ENCODE measurements at places on chromosomes 2 and 18.

DNA sequence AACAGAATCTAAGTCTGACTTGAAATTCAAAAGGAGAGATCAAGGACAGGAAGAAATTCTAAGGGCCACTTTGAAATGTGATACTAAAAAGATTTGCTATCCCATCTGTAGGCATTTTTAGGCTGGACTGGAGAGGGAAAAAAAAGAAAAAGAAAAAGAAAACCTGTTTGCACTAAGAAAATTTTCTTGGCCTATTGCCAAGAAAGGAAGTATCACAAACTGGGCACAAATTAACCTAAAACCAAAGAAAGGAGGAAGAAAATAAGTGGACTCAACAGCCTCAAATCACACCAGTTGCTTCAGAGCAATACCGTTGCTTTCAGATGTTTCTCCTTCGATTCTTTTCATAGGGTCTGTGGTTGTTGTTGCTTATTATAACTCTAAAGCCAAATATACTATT is 287.9 kb upstream of the VRK2 start:
- no peak for DNase-seq

- DNase-seq, result no peak
These were observed 249.4 kb upstream of the KLHL29 start for GRCh38 chr2:23135481-23136100.

DNA sequence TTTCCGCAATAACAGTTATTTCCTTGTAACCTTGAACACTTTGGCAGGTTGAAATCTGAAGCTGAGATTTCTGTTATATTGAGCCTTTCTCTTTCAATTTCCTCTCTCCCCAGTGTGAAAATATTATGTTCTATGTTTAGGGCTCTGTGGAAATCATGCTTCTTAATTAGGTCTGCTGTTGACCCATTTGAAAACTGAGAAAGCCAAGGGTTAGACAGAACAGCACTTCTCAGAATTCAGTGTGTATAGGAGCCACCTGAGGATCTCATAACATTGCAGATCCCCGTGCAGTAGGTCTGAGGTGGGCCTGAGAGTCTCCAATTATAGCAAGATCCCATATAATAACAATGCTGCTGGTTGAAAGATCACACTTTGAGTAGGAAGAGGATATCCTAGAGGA is 230.2 kb upstream of the NT5C1B start:
- DNase-seq, result no peak

GRCh38 chr18:44041553-44041952 is 639.1 kb upstream of the SETBP1 start:
- no peak for DNase-seq

DNA sequence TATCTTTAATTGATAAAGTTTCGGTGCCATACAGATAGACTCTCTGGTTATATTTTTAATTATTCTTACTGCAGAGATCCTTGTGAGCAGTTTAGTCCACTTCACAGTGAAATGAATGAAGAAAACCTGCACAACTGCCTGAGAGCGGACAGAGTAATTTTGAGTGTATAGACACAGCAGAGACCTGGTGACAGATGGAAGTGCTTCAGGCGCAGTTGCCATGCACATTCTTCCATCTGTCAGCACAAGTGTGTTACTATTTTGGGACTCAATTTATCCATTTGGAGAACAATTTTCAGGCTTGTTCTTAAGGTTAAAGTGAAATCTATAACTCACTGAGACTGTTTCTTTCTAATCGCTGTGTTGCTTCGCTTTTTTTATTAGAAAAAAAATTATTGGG is 147.8 kb upstream of the SPHKAP start:
- no peak for DNase-seq

DNA sequence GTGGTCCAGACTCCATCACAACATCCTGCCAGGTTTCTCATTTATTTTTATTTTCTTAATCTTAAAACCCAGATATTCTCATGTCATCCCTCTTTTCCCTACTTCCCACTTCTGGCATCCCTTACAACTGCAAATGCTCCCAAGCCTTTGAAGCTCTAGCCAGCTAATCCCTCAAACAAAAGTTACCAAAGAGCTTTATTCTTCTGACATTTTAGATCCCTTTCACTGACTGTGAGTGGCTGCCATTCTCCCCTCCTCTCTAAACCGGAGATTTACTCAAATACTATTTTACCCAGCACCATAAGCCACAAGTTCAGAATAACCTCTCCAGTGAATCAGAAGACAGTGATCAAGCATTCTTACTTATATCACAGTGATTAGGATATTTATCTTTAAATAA is 569.0 kb upstream of the SYT4 start:
- DNase-seq, result no peak

DNA sequence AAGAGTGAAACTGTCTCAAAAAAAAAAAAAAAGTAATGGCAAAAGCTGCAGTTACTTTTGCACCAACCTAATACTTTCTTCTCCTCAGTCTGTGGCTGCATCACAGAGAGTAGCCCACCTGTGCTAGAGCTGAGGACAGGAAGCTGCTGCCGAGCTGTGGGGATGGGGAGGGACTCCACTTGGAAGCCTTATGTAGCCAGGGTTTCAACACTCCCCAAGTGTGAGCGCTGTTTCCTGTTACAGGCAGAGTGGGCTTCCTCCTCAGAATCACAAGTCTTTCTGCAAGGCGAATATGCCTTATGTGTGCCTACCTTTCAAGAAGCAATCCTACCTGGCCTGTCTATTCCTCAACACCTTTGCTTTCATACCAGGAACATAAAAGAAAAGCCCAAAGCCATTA is 36.3 kb upstream of the CYP27C1 start:
- no peak for DNase-seq

DNA sequence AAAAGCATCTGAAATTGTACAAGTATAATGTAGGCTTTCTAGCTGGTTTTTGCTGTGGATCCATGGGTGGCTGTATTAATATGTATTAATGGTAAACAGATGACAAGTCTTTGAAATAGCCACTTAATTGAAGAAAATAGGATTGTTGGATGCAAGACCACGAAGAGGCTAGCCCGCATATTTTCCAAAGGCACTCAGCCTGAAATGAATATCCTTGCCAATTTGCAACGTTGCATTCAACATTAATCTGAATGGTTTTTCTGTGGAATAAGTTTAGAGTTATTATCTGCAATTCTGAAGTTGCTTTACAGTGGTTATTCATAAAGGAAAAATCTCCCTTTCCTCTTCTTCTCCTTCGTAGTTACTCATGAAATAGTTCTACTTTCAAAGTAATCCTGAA is 86.2 kb upstream of the SPATS2L start:
- DNase-seq, result no peak

- no peak for DNase-seq
These were observed 92.5 kb downstream of the HAUS1 start for GRCh38 chr18:46196627-46197243.

- DNase-seq, result no peak
These were observed 119.7 kb downstream of the METTL4 start for GRCh38 chr18:2451556-2451955.

- DNase-seq, result no peak
These were observed 20.6 kb upstream of the HAAO start for GRCh38 chr2:42812899-42813479.

- DNase-seq, result no peak
These were observed 5.4 kb downstream of the MARCHF4 start for GRCh38 chr2:216366777-216367471.

DNA sequence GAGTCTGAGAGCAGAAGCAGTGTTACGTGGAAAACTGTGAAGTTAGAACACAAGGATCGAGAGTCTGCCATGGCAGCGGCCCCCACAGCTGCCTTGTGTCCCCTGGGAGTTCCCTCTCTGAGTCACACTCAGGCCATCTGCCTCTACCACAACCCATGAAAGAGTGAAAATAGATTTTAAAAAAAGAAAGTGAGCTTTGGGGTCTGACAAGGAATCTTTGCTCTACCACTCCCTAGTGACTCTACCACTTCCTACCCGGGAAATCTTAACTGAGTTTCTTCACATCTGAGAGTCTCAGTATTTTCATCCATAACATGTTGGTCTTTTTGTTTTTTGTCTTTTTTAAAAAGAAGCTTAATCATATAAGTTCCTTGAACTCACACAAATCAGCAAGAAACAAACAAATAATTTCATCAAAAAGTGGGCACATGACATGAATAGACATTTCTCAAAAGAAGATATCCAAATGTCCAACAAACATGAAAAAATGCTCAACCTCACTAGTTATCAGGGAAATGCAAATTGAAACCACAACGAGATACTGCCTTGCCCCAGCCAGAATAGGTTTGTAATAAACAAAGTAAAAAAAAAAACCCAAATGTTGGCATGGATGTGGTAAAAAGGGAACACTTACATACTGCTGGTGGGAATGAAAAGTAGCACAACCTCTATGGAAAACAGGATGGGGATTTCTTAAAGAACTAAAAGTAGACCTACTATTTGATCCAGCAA is 2.4 kb upstream of the MSGN1 start:
- DNase-seq, result no peak

DNA sequence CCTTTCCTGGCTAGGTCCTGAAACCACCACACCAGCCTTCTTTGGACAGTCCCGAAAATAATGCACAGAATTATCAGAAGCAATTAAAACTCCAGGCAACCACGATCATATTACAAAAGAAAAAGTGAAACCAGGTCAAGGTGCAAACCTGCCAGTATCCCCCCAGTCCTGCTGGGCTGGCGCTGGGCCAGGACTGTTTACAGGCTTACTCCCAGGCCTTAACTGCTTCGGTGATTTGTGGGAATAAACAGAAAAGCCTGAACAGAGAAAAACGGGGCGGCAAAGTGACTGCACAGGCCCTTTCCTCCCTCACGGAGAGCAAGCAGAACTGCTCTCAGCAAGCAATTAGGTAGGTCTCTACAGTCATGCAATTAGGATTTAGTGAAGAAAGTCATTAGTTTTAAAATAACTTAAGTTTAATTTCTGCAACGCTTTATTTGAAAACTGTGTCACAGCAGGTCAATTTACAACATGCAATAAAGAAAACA is 1.3 kb downstream of the HDAC4 start:
- DNase-seq, result no peak

- no peak for DNase-seq
These were observed 97.3 kb upstream of the RGPD4 start for GRCh38 chr2:107729440-107729839.

DNA sequence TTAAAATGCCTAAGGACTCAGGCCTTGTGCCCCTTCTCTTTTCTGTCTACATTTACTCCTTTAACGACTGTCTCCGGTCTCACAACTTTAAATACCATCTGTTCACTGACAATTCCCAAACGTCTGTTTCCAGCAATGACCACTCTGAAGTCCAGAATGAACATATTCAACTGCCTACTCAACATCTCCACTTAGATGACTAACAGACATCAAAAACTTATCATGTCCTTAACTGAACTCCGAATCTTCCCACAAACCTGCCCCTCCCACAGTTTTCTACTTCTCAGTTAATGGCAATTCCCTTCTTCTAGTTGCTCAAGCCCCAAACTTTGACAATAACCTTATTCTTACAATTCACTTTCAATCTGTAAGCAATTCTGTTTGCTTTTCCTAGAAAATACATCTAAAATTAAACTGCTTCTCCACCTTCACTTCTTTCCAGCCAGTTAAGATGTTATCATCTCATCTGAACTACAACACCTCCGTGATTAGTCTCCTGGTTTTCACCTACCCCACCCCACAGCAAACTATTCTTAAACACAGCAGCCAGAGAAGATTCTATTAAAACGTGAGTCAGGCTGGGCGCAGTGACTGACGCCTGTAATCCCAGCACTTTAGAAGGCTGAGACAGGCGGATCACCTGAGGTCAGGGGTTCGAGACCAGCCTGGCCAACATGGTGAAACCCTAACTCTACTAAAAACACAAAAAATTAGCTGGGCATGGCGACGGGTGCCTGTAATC is 2.8 kb downstream of the C1D start:
- no peak for DNase-seq

DNA sequence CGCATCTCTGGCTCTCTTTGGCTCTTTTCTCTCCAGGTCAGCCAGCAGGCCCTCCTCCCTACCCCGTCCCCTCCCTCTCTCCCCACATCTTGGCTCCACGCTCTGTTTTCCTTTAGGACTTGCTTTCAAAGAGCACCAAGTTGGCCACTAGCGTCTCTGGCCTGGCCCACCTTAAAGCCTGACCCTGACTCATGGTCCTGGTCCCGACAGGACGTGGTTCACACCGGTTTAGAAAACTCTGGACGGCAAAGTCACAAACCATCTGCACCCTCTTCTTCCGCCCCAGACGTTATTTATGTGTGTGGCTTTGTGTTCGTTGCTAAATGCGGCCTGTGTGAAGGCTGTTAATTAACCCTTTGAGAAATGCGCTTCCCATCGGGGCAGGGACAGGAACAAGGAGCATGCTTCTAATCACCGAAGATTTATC is 169.0 kb upstream of the HAAO start:
- DNase-seq, result no peak

- DNase-seq, result peak; percentile 22
These were observed 137.6 kb upstream of the ID2 start for GRCh38 chr2:8544171-8544785.

GRCh38 chr2:30862054-30862651 is 54.9 kb upstream of the CAPN13 start:
- no peak for DNase-seq

GRCh38 chr2:143717053-143717452 is 587.8 kb downstream of the ARHGAP15 start:
- DNase-seq, result no peak

DNA sequence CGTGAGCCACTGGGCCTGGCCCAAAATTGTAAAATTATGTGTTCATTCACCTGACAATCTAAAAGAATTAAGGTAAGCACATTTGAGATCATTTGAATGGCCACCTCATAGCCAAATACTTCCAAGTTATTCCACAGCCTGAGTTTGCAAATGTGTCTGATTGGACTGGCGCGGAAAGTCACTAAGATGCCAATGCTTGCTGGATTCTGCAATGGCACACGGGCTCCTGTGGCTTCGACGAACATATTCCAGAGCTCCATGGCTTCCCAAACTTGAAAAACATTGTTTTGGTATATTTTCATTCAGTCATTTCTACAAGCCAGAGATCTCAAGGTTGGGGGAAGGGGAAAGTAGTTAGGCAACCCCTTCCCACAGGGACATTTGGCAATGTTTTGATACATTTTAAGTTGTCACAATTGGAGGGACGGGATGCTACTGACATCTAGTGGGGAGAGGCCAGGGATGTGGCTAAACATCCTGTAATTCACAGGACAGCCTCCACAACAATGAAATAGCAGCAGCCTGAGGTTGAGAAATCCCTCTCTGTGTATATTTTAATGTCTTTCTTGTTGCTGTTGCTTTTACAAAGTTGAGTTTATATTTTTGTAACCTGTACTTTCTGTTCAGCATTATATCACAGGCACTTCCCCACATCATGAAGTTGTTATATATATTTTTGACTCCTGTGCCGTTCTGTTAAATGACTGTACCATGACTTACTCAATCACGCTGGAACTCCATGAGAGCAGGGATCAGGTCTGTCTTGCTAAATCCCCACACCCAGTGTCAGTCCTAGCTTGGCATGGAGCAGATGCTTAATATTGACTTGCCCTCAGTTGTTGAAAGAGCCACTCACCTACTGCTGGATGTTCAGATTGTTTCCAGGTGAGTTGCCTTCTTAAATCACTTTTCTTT is 56.9 kb downstream of the COL4A4 start:
- no peak for DNase-seq

All from omental fat pad (tissue), 4 donors.